ENCODE measurements at places on chromosomes 12 and 14. TPM values are rescaled to one million over a fixed set of nuclear protein-coding genes. Genes with fewer than 3 reads are reported as not detected.

The DDX54 gene
- total RNA-seq: 71.2 TPM

The AQP6 gene
- total RNA-seq: not detected

The SSPN gene
- 1.7 TPM for total RNA-seq

The KRT2 gene
- not detected for total RNA-seq

The KHNYN gene
- 57.6 TPM for total RNA-seq

The NINJ2 gene
- 2.7 TPM for total RNA-seq

The IGFBP6 gene
- 55.3 TPM for total RNA-seq

The NGB gene
- total RNA-seq: not detected

The EIF2S3B gene
- 2.3 TPM for total RNA-seq

The STAC3 gene
- total RNA-seq: 0.58 TPM

The TMBIM4 gene
- 112 TPM for total RNA-seq

The STON2 gene
- total RNA-seq: 3.4 TPM

The ZNF10 gene
- total RNA-seq: 1.8 TPM

The ENDOU gene
- not detected for total RNA-seq

The GPRC5D gene
- not detected for total RNA-seq

The CACNA1C gene
- 0.47 TPM for total RNA-seq

The KRT73 gene
- total RNA-seq: not detected

The BMP4 gene
- 50.6 TPM for total RNA-seq

The TPPP2 gene
- total RNA-seq: not detected

The TAS2R43 gene
- total RNA-seq: not detected

The MANSC4 gene
- not detected for total RNA-seq

The GNB3 gene
- total RNA-seq: 2.3 TPM

The COPS7A gene
- total RNA-seq: 72.9 TPM

The SPRYD3 gene
- total RNA-seq: 27.0 TPM

The TAS2R7 gene
- not detected for total RNA-seq

The LRTM2 gene
- total RNA-seq: not detected

The CMA1 gene
- not detected for total RNA-seq

The SYNJ2BP gene
- total RNA-seq: 23.5 TPM

The PIWIL1 gene
- not detected for total RNA-seq
